Stimulated activated CD8-positive, alpha-beta memory T cell treated with anti-CD3 and anti-CD28 coated beads, Interleukin-7, amount 100 ng/mL, for 1 hour (primary cell): ENCODE measurements at places on chromosomes 5 and 9.
A peak's percentile ranks its signal among the peaks of the same experiment; 100 is the strongest.

DNA sequence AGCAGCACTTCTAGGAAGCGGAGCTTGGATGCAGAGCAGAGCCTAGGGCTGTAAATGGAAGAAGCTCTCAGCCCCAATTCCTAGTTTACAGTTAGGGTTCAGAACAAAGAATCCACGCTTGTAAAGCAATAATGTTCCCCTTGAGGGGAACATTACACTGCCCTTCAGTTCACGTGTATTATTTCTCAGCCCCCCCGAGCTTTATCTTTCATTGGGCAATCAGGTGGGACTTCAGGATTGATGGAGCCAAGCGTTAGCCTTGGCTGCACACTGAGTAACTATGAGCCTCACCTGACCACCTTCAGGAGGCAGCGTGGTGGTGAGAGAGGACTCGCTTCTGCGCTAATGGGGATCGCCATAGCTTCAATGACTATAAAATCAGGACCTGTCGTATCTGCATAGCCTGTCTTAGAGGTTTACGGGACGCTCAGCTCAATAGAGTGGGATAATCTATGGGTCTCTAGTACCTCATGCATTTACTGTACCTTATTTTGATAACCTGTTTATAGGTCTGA lies 157.0 kb upstream of the RASEF start:
- DNase-seq: no peak

DNA sequence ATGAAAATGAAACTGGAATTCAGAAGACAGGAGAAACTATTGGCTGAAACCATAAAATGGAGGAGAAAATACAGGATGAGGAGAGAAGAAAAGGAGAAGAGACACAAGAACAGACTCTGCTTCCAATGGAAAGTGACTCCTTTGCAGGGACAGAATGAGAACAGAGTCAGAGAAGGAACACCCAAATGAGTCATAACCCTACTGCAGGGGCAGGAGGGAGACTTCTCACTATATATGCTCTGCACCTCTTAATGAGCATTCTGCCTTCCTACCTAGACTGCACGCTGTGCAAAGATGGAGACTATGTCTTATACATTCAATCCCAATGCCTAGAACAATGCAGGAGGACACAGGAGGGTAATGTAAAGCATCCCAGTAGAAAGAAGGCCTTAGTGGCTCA lies 2.1 kb downstream of the SAXO1 start:
- no peak for DNase-seq

- DNase-seq: no peak
Measured at GRCh38 chr5:62305358-62305714, 670 bp upstream of the KIF2A start.

DNA sequence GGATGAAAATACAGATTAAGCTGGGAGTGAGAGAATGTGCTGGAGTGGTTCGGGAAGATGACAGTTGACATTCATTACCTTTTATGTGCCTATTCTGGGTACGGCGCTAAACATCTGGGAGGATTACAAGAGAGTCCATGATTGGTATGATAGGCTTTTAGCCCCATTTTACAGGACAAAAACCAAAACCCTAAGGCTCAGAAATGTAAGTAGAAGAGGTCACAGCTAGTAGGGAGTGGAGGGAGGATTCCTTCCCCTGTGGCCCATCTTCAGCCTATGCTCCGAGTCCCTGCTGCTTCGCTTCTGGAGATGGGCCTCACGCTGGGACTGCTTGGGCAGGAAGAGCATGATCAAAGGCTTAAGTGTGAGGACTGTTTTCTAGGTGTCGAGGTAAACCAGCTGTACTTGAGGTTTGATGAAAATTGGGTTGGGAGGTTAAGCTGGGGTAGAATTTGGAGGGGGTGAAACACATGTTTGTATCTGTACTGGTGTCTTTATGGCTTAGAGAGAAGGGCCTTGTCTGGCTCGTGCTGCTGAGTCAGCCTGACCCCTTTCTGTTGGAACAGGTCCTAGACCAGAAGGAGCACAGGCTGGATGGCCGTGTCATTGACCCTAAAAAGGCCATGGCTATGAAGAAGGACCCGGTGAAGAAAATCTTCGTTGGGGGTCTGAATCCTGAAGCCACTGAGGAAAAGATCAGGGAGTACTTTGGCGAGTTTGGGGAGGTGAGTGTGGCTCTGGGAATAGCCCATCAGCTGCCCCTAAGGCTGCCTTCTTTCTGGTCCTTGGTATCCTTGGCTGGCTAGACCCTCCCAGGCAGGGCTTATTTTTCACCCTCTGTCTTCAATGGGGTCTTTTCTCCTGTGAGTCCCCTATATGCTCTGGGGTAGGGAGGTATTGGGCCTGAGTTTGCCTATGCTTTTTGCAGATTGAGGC lies 2.1 kb downstream of the HNRNPAB start:
- DNase-seq: no peak

DNA sequence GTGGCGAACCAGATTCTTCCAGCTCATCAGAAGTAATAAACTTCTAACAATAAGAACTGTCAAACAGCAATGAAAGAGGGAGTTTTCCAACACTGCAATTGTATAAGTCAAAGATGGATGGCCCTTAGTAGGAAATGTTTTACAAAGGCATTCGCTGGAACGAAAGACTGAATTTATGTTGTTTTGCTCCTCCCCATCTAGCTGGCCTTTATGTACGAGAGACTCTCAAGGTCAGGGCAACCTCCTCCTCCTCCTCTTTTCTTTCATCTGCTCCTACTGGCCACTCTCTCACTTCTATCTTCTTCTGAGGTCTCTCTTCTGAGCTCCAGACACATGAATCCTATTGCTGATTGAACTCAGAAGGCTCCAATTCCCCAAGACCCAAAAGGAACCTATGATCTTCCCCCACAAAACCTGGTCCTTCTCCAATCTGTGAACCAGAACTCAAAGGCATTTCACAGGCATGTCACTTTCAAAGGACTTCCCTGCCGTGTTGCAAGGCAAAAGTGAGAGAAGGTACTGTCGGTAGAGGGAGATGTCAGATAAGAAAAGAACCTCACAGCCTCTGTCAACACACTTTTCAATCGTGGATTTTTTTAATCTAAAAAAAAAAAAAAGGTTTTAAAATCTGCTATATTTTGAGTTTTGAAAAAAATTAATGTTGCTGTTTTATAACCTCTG lies 28.5 kb upstream of the PUM3 start:
- DNase-seq: no peak

- peak; percentile 38 for DNase-seq
Measured at GRCh38 chr5:119267958-119268386, 87.8 kb upstream of the TNFAIP8 start.

- DNase-seq: no peak
Measured at GRCh38 chr9:98504298-98505282, 204.1 kb downstream of the GABBR2 start.

- no peak for DNase-seq
Measured at GRCh38 chr9:137213160-137214060, 7.9 kb downstream of the NDOR1 start.

DNA sequence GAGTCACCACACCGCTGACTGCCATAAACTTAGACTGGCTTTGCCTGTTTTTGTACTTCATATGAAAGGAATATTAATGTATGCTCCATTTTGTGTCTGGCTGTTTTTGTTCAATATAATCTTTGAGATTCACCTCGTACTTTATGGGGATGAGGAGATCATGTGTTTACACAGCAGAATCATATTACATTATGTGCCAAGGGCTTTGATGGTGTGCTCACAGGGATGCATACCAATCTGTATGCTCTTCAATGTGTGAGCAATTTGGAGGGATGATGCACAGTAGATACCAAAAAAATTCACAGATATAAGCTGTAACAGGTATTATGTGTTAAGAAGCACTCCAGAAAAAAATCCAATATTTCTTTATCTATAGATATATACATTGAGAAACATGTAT lies 113.7 kb downstream of the GABRB2 start:
- DNase-seq: no peak

- no peak for DNase-seq
Measured at GRCh38 chr5:130815246-130815645, 349.8 kb downstream of the HINT1 start.

- no peak for DNase-seq
Measured at GRCh38 chr5:132204371-132205135, 23.1 kb downstream of the P4HA2 start.

- no peak for DNase-seq
Measured at GRCh38 chr9:8570776-8571175, 771.2 kb upstream of the DMAC1 start.
